Amygdala (tissue), 56 donors: ENCODE measurements at places on chromosomes 1 and 21.

GRCh38 chr1:115289940-115290339 lies 48.1 kb downstream of the NGF start:
- no peak for DNase-seq

DNA sequence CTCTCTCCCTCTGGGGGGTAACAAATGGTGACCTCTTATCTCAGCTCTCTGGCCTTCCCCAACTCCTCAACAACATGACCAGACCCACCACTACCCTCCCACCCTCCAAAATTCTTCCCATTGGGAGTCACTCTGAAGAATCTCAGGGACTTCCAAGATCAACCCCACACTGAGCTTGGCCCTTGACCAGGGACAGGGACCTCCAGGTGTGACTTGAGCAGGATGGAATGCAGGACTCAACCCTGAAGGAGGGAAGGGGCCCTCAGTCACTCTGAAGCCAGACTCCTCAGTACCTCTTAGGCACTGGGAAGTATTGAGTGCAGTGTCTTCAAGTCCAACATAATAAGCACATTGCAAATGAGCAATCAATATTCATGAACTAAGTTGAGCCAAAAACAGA lies 1.9 kb downstream of the CASQ1 start:
- DNase-seq = no peak

DNA sequence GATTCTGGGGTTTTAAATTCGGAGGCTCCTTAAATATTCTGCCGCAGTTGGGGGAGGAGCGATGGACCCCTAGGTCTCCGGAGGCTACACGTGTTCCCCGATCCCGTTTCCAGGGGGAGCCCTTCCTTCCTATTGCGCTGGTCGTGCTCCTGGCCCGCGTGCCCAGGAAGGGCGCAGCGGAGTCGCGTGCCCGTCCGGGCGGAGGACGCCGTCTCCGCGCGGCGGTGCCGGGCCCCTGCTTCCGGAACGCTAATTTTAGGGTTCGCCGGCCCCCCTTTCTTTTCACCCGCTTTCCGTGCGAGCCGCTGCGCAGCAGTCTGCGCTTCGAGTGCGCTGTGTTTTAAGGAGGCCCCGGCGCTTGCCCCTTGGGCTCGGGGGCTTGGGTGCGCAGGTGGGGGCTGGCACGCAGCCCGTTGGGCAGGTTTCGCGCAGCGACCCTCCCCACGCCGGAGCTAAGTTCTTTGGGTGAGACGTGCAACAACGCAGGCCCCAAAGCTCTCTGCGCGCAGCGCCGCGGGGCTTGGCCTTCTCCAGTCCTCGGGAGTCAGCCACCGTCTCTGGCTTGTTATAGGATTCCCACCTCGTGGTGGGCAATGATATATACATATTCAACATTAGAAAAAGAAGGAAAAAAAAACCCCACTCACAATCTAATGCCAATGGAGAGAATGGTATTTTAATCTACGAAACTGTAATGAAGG lies 43.5 kb upstream of the DNAJC6 start:
- no peak for DNase-seq

GRCh38 chr21:41950941-41951351 lies 2.9 kb downstream of the C2CD2 start:
- no peak for DNase-seq

DNA sequence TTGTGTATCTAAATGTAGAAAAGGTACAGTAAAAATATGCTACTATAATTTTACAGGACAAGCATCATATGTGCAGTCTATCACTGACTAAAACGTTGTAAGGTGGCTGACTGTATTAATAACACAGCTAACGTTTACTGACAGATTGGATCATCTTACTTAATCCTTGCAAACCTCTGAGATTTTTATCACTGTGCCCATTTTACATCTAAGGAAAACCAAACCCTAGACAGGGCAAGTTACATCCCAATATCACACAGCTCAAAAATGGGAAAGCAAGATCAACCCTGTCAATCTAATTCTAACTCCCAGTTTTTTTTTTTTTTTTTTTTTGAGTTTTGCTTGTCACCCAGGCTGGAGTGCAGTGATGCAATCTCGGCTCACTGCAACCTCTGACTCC lies 7.5 kb upstream of the RIT1 start:
- DNase-seq = no peak

DNA sequence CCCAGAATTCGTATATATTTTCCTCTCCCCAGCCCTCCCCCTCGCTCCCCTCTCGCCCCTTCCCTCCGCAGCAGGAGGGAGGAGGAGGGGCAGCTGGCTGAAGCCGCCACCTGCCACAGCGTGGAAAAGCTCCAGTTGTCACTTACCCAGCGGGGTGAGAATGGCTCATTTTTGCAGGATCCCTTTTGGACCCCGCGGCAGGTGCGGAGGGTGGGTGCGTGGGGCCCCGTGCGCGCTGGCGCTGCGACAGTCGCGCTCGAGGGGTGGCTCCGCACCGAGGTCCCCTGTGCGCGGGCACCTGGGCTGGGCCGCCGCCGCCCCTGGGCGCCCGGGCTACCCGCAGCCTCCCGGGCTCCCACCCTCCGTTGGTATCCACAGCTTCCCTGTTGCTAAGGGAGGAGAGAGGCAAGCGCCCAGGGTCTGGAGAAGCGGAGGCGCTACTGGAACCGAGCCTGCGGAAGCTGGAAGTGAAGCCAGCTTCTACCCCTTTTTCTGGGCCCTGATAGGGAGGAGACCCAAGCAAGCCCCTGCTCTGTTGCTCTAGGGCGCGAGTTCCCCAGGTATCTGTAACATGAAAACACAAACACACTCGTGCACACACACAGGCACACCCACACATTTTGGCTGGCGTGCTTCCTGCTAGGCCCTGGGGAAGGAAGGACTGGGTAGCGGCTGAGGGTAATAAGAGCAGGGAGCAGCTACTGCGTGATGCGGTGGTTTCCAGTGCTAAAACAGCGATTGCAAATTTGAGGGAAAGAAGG lies at the start of gene ERICH3:
Gene ERICH3 (minus strand): TSS at position 442 of the 761 bp plus-strand sequence. CDS start 273 bp downstream, at position 169.
- peak; percentile 48 for DNase-seq

DNA sequence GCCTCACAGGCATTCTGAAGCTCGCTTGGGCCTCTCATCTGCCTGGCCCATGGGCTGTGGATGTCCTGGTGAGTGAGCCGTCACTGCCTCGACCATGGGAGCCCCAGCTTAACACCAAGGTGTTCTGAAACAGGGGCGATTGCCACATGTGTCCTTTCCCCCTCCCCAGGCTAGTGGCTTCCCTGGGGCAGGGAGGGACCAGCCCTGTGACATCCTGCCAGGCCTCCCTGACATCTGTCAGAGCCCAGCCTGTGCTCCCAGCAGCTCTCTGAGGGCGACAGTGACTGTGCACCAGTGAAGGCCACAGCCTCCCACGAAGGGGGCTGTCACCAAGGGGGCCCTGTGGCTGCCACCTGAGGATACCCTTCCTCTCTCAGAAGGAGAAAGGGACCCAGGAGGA lies 35.9 kb upstream of the CCDC27 start:
- no peak for DNase-seq

DNA sequence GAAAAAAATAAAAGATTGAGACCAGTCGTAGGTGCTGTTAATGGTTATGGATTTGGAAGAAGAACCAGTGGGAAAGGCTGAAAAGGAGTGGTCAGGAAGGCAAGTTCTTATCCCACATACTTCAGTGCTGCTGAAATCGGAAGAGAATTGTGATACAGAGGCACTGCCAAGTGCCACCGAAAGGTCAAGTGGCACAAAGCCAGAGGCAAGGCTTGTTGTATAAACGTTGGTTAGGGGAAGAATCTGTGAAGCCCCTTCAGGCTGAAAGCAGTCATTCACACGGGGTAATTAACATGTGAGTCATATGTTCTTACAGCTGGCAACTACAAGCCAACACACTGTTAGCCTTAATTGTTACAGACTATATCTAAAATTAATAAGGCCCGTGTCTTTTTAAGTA lies 48.8 kb downstream of the ZBTB40 start:
- no peak for DNase-seq

DNA sequence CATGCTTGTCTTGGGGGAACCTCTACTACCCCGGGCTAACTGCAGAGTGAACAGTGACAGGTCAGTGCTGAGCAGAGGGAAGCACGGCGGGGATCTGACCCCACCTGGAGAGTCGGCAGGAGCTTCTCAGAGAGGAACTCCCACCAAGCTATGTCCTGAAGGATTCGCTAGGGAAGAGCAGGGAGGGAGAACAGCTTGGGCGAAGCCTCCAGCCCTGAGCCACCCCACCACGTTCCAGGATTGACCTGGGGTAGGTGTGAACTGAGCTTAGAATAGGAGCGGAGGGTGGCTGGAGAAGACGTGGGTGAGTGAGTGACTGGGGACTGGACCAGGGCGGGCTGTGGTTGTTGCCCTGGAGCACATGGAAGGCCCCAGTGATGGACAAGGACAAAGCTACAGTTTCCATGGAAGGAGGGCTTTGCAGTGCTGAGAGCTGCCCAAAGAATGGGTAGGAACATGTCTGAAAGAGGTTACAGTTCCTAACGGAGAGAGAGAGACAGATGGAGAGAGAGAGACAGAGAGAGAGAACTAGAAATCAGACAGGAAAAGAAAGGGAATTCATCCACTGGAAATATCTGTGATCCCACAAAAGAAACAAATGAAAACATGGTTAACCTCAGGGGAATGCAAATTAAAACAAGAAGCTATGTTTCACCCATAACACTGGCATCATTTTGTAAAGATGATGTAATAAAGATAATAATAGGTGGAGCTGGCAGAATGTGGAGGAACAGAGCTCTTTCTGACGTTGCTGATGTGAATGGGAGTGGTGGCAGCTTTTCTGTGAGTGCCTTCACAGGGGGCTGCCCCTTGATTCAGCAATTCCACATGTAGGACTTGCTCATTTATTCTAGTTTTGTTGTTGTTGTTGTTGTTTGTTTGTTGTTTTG lies 17.2 kb downstream of the BSND start:
- DNase-seq = no peak

DNA sequence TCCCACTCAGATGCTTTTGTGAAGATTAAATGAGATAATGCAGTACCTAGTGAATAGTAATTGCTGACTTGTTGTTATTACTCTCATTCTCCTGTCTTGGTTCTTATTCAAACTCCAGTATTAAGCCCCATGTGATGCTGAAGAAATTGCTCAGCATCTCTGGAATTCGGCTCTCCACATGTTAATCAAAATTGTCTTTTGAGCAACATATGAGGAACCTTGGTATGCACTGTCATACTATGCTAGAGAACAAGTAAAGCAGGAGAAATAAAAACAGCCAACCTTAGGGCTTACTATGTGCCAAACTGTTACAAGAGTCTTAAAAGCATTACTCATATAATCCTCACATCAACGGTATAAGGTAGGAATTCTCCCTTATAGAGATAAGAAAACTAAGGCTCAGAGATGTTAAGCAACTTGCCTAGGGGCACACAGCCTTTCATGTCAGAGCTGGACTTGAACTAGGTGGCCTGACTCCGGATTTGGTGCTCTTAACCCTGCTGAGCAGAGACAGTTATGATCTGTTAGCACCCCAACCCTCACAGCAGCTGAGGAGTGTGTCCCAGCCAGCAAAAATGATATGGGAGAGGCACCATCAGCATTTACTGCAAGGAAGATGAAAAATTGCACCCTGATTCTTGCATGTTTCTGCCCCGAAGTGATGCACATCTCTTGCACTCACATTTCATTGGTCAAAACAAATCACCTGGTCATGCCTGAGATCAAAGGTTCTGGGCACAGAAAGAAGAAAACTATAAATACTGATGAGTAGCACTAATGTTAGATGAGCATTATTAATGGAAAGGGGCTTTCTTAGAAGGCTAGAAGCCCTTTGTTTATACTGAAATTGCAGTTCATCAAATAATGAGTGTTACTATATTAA lies 102.3 kb downstream of the OMA1 start:
- DNase-seq = no peak

DNA sequence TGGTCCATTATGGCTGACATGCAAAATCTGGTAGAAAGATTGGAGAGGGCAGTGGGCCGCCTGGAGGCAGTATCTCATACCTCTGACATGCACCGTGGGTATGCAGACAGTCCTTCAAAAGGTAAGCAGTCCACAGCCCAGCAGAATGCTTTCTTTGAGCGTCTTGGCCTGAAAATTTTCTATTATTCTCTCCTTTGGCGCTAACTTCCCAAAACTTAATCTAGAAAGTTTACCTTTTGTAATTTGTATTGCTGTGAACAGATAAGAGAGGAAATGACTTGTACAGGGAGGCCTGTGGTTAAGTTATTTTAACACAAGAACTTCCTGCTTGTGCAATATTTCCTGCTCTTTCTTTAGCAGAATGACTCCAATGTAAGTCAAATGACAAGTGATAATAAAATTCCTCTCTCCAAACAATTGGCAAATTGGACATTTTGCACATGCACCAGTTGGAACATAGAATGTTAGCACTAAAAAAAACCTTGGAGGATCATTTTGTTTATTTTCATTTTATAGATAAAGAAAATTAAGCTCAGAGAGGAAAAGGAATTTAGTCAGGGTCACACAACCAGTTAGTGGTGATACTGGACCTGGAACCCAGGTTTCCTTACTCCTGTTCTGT lies 18.9 kb downstream of the CAP1 start:
- no peak for DNase-seq

- DNase-seq = peak; percentile 20
These were observed 135.4 kb downstream of the PROX1 start for GRCh38 chr1:214123061-214123784.

DNA sequence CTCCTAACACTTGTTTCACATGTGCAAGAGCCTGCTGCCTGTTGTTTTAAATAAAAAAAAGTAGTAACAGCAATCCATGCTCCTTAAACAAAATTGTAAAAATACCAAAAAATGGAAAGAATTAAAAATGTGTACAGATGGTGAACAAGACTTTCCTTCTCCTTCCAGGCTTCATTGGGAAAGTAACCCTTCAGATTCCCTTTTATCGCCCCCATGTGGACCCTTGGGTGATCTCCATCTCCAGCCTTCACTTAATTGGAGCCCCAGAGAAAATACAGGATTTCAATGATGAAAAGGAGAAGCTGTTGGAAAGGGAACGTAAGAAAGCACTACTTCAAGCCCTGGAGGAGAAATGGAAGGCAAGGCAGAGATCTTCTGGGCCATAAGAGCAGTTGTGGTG lies 14.2 kb downstream of the VPS13D start:
- DNase-seq = no peak

- DNase-seq = no peak
These were observed 85.3 kb downstream of the DISP3 start for GRCh38 chr1:11564237-11564636.

DNA sequence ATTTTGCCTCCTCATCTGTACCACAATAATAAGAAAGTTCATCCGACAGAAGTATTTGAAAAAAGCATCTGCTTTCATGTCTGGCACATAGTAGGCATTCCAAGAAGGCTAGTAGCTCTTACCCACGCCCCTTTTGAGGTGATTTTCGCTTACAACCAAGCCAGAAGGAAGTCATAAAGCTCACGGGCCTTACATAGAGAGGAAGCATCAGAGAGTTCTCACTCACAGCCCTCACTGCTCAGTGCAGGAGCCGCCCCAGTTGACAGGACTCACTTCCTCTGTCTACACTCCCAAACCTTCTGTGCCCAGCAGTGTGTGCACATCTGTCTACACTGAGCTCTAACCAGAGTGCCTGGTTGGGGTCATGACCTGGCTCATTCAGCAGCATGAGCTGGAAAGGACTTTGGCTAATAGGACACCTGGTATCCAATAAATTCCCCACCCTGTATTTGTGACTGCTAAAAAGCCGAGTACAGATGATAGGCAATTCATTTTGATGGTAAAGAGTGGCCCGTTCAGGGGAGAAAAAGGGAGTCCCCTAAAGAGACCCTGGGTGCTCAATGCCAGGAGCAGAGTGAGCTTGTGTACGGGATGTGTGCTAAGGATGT lies 36.8 kb upstream of the DUSP10 start:
- no peak for DNase-seq
